ENCODE measurements at places on chromosomes 3 and 15. TPM values are rescaled to one million over a fixed set of nuclear protein-coding genes. Genes with fewer than 3 reads are reported as not detected.

DNA sequence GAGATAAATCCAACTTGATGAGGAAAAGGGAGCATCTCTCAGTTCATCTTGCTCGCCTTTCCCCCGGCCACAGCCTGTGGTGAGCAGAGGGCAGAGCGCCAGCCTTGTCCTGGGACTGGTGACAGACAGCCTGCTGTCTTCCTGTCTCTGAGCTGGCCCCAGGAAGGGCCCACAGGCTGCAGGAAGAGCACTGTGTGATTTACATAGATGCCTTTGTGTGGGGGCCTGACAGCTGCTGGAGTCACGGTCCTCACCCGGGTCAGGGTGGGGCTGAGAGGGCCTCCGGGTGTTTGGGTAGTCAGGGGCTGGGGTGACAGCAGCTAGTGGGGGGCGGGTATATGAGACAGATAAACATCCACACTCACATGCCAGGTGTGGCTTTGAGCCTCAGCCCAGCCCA, 29.3 kb downstream of the PLA2G4D start:
- H3K4me1 ChIP-seq = peaks cover 12% of the 10 kb centered on the region
- peak; percentile 74 for DNase-seq
- H3K4me3 ChIP-seq = no peak overlapping the region
- no peak overlapping the region for H3K27ac ChIP-seq

- no peak for DNase-seq
- no peak overlapping the region for H3K4me3 ChIP-seq
- no peaks in the 10 kb centered on the region for H3K4me1 ChIP-seq
- H3K27me3 ChIP-seq = no peaks in the 10 kb centered on the region
Observed at GRCh38 chr3:30426293-30426993, 180.0 kb upstream of the TGFBR2 start.

DNA sequence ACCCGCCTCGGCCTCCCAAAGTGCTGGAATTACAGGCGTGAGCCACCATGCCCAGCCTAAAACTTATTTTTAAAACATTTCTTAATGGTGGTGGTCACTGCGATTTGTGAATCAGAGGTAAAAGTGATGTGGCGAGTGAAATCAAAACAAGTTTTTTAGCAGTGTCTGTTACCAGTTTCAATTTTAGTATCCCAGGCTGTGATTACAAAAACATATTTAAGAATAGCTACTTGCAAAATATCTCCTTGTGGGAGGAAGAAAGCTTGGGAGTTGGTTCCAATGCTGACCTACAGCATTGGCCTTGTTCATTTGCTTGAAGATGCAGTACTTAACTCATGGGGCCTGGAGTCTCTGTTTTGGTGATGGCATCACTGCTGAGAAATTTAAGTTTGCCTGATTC, 4.5 kb downstream of the RAB7A start:
- no peaks in the 10 kb centered on the region for H3K36me3 ChIP-seq
- H3K4me3 ChIP-seq = no peak overlapping the region
- no peak overlapping the region for H3K27ac ChIP-seq
- H3K4me1 ChIP-seq = peaks cover 79% of the 10 kb centered on the region
- no peaks in the 10 kb centered on the region for H3K27me3 ChIP-seq

DNA sequence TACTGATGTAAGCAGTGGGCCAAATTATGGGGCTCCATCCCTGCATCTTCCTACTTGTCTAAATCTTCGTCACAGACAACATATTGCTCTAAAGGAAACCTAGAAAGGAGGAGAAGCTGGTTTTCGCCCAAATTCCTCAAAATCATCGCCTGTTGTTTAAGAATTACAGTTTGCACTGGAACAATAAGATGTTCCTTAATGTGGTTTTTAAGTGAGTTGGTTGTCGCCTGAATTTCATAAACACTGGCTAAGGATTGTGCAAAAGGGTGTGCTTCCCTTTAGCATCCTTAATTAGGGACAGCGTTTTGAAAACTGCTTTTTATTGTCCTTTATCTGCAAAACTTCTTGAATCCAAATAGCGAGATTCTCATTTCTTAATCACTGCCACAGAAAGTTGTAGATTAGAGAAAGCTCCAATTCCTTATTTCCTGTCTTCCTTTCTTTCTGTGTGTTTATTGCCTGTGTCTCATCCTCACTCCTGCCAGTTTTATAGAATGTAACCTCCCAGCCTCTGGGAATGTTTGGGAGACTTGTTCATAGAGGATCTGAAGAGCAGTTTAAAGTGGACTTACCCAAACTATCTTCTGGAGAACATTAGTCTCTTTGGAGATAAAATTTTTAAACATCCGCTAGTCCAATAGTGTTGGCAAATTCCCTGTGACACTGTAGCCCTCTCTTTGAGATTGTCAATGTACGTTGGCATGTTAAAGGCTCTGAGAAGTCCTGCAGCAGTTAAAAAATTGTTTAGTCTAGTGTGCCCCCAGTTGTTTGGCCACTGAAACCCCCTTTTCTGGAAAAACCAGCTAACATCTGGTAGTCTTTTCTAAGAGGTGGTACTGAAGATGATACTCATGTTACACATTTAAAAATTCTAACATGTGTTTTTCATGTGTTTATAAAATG, 50.4 kb downstream of the FLNB start:
- H3K36me3 ChIP-seq = no peaks in the 10 kb centered on the region
- no peak overlapping the region for H3K4me3 ChIP-seq
- H3K27ac ChIP-seq = peak overlapping the region; percentile 72
- no peak for DNase-seq
- peaks cover 33% of the 10 kb centered on the region for H3K4me1 ChIP-seq
- H3K27me3 ChIP-seq = no peaks in the 10 kb centered on the region

DNA sequence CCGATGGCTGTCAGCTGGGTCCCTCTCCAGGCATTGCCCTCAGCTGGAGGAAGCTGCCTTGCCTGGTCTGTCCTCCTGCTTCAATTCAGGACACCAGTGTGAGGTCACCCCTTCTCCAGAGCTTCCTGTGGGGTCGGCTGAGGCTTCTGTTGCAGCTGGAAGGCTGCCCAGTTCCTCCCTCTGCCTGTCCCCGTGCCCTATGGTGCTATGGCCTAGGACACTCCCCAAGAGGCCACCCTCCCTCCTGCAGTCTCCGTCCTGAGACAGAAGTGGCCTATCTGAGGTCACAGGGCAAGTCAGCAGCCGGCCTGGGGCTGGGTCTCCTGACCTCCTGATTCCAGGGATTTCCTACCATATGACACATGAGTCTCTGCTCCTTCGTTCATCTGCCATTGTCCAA, 57.9 kb downstream of the RASGRF1 start:
- DNase-seq = no peak
- peaks cover 4% of the 10 kb centered on the region for H3K4me1 ChIP-seq

DNA sequence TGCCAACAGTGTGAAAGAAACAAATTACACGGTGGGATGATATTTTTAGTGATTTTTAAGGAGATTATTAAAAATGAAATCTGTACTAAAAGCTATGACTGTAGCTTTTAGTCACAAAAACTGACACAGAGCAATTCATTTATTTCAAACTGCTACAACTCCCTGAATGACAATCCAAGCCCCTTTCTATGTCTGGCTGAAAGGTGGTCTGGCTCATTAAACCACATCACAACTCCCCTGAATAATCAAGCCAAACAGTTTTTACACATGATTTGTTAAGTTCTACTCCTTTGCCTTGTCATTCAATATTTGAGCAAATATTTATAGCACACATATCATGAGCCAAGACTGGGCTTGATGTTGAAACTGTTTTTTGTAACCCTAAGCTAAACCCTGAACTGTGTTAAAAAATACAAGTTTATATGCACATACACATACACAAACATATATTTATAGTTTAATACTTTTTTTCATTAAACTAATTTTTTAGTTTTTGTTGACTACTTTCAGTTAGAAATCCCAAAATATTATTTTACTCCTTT, 125.5 kb downstream of the RBMS3 start:
- no peaks in the 10 kb centered on the region for H3K27me3 ChIP-seq
- H3K4me3 ChIP-seq = no peak overlapping the region
- no peaks in the 10 kb centered on the region for H3K36me3 ChIP-seq

GRCh38 chr3:141352262-141352984, 15.9 kb upstream of the ZBTB38 start:
- H3K4me3 ChIP-seq = no peak overlapping the region
- no peak for DNase-seq
- H3K4me1 ChIP-seq = no peaks in the 10 kb centered on the region
- H3K27ac ChIP-seq = no peak overlapping the region
- no peaks in the 10 kb centered on the region for H3K36me3 ChIP-seq
- no peaks in the 10 kb centered on the region for H3K27me3 ChIP-seq

DNA sequence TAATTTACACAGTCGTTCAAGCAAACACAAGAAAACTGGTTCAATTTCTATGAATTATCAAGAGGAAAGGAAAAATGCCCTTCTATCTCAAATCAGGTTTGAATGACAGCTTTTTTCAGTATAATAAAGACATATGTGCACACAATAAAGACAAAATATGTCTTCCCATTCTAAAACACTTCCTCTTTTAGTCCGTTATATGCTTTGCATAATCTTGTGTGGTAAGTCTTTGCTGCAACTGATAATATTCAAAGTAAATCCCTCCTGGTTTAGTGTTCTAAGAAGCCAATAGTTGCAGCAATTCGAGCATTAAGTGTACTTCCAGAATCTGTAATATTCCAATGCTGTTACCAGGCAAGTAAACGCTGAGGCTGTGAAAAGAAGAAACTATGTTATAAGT, 43.7 kb upstream of the MAPKBP1 start:
- peaks cover 36% of the 10 kb centered on the region for H3K36me3 ChIP-seq
- H3K4me1 ChIP-seq = no peaks in the 10 kb centered on the region
- H3K27ac ChIP-seq = no peak overlapping the region
- DNase-seq = no peak

- no peaks in the 10 kb centered on the region for H3K27me3 ChIP-seq
- no peak overlapping the region for H3K27ac ChIP-seq
- no peaks in the 10 kb centered on the region for H3K36me3 ChIP-seq
- no peak overlapping the region for H3K4me3 ChIP-seq
- H3K4me1 ChIP-seq = peaks cover 52% of the 10 kb centered on the region
- no peak for DNase-seq
Observed at GRCh38 chr15:70267879-70268278, 170.2 kb upstream of the TLE3 start.

DNA sequence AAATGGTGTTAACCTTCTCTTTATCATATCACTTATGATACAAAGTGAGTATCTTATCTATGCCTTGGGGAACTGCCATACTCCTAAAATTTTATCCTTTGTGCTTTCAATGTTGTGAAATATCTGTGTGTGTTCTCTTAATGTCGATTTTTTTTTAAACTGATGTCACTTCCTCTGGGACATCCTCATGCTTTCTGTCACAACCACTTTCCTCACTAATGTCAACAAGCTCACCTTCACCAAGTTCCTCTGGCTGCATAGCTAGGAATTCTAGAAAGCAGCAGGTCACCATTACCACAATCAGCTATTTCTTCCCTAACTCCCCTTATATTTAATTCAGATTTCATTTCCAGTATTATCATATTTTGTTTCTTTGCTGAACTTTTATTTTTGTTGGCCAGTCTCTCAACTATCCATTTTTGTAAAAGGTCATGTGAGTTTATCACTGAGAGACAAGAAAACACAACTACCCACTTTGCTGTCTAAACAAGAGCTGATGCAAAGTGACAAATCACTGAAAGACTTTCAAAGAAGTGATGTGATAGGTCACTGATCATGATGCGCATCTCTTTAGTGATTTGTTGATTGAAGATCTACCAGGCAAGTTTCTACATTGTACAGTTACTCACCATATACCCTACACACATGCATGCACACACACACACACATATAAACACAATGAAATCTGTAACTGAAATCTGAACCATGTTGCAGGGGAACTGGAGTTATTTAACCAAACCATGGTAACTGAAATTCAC, 369.0 kb downstream of the ULK4 start:
- no peak overlapping the region for H3K27ac ChIP-seq
- H3K27me3 ChIP-seq = no peaks in the 10 kb centered on the region
- H3K4me1 ChIP-seq = no peaks in the 10 kb centered on the region
- DNase-seq = no peak
- H3K4me3 ChIP-seq = no peak overlapping the region

GRCh38 chr15:41780266-41780665, 6.0 kb downstream of the MAPKBP1 start:
- peaks cover 73% of the 10 kb centered on the region for H3K4me1 ChIP-seq
- H3K27me3 ChIP-seq = no peaks in the 10 kb centered on the region
- H3K36me3 ChIP-seq = no peaks in the 10 kb centered on the region
- DNase-seq = no peak

- no peaks in the 10 kb centered on the region for H3K36me3 ChIP-seq
- no peak for DNase-seq
- H3K27ac ChIP-seq = no peak overlapping the region
- no peaks in the 10 kb centered on the region for H3K4me1 ChIP-seq
- no peak overlapping the region for H3K4me3 ChIP-seq
- H3K27me3 ChIP-seq = no peaks in the 10 kb centered on the region
Observed at GRCh38 chr3:81726735-81727134, 34.7 kb downstream of the GBE1 start.

DNA sequence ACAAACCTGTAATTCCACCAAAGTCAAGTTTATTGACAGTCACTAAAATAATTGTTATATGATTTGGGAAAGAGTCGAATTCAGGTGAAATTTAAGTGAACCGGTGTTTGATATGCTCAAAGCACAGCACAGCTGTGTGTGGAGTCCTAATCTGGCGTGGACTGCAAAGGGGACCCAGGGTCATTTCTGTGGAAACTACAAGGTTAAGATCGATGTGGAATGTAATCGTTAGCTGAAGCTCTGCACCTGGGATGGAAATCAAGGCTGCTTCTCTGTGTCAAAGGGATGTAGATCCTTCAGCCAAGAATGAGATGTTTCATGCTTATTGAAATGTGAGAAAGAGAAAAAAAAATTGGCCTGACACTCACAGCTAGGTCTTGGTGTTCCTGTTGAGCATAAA, 1.6 kb upstream of the ELP6 start:
- DNase-seq = no peak
- no peak overlapping the region for H3K27ac ChIP-seq
- H3K36me3 ChIP-seq = no peaks in the 10 kb centered on the region
- H3K27me3 ChIP-seq = no peaks in the 10 kb centered on the region

- no peaks in the 10 kb centered on the region for H3K27me3 ChIP-seq
- H3K36me3 ChIP-seq = peaks cover 56% of the 10 kb centered on the region
Observed at GRCh38 chr15:81301385-81301784, 22.6 kb downstream of the STARD5 start.

DNA sequence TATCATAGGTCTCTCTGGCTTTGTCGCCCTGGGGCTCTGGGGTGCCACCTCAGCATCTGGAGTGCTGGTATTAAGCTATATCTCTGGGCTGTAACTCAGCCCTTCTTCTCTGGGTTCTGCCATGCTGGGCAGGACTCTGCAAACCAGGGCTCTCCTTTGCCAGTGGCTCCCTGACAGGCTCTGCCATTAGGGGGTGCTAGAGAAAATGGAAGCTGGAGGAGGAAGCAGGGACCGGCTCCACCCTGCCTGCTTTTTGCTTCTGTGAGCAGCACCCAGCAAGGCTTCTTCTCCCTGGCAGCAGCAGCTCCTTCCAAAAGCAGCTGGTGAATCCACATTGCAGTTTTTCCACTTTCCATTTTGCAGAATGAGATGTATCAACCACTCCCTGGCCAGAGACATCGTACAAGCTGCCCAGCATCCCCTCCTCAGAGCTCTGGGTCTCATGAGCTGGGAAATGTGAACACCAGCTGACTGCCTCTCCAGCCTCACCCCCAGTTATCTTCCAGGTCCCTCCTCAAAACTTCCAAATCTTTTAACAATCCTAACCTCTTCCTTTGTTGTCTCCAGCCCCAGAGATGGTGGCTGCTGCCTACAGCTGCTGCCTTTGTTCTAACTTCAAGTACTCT, 165.0 kb downstream of the ABHD5 start:
- H3K27me3 ChIP-seq = peaks cover 51% of the 10 kb centered on the region
- H3K27ac ChIP-seq = no peak overlapping the region
- DNase-seq = no peak
- H3K4me3 ChIP-seq = no peak overlapping the region

The CNTN6 gene
- total RNA-seq = not detected

The BCL2A1 gene
- total RNA-seq = 0.72 TPM

The ITIH1 gene
- not detected for total RNA-seq

The PLSCR4 gene
- 27.4 TPM for total RNA-seq

The CHRNB4 gene
- total RNA-seq = 0.47 TPM

The RBPMS2 gene
- total RNA-seq = 0.83 TPM

The ZNF860 gene
- total RNA-seq = 1.4 TPM

The TRAT1 gene
- total RNA-seq = not detected

The TMC3 gene
- not detected for total RNA-seq
